Lung (tissue), 17 donors: ENCODE measurements at places on chromosomes 12 and 14. TPM values are rescaled to one million over a fixed set of nuclear protein-coding genes. Genes with fewer than 3 reads are reported as not detected.

DNA sequence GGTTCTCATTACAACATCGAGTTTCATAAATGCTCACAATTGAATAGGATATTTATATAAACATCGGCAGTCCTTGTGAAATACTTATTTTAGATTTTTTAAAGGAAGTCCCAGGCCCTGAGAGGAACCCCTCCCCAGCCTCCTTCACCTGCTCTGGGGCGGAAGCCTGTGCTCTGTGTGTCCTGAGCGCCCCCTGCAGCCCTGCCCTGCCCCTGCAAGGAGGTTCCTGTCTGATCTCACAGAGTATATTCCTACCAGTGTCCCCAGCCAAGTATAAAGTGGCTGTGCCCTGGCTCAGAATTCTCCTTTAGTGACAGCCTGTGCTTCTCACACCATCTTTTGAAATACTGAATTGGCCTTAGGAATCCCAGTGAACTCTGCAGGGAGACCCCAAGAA lies 659.5 kb downstream of the TMEM121 start:
- no peaks in the 10 kb centered on the region for H3K36me3 ChIP-seq
- no peaks in the 10 kb centered on the region for H3K4me1 ChIP-seq
- H3K27me3 ChIP-seq = peaks cover 4% of the 10 kb centered on the region
- H3K4me3 ChIP-seq = no peak overlapping the region
- no peak overlapping the region for H3K27ac ChIP-seq

DNA sequence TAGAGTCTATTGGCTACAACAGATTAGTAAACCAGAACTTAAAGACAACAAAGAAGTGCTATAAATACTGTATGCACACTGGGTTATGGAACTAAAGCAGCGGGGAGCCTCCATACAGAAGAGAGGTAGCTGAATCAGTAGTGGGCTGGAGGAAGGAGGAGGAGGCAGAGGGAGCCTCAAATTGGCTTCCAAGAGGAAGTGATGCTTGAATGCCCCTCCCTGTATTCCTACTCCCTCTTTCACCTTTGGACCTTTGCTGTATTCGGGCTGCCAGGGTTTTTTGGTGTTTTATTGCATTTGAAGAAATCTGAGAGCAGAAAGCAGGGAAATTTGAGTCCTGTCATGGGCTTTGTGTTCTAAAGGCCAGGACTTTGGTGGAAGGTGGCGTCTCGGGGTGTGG lies 104.0 kb upstream of the PTPRB start:
- no peak overlapping the region for H3K4me3 ChIP-seq
- no peak overlapping the region for H3K27ac ChIP-seq

Gene ACOT4
- total RNA-seq = 4.2 TPM

- H3K36me3 ChIP-seq = no peaks in the 10 kb centered on the region
- DNase-seq = no peak
- H3K4me3 ChIP-seq = no peak overlapping the region
- H3K27ac ChIP-seq = no peak overlapping the region
Measured at GRCh38 chr12:103166949-103167348, 209.5 kb downstream of the ASCL1 start.

GRCh38 chr14:84643446-84643845 lies 886.5 kb upstream of the FLRT2 start:
- H3K4me1 ChIP-seq = peaks cover 12% of the 10 kb centered on the region
- no peak overlapping the region for H3K4me3 ChIP-seq
- H3K27ac ChIP-seq = no peak overlapping the region

Gene KCNH5
- 0.40 TPM for total RNA-seq
